ENCODE measurements at places on chromosomes 2 and 18.

DNA sequence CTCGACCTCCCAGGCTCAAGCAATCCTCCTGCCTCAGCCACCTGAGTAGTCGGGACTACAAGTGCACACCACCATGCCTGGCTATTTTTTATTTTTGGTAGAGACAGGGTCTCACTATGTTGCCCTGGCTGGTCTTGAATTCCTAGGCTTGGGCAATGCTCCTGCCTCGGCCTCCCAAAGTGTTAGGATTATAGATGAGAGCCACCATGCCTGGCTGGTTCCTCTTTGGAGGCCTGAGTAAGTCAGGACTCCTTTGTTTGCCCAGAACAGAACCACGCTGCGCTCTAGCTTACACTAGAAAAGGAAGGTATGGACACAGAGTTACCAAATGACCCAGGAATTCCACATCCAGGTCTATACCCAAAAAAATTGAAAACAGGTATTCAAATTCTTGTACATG, 135.9 kb upstream of the SLC1A4 start:
- no peak for DNase-seq

DNA sequence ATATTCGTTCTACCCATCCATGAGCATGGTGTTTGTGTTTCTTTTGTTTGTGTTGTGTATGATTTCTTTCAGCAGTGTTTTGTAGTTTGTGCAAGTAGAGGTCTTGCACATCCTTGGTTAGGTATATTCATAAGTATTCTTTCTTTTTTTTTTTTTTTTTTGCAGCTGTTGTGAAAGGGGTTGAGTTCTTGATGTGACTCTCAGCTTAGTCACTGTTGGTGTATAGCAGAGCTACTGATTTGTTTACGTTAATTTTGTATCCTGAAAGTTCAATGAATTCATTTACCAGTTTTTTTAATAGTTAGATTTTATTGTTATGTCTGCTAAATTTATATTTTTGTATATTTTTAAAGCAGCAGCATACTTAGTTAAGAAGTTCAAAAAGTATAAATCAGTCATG, 834.4 kb upstream of the NRXN1 start:
- no peak for DNase-seq

- DNase-seq = no peak
Observed at GRCh38 chr2:65215946-65216345, 11.7 kb upstream of the ACTR2 start.

- no peak for DNase-seq
Observed at GRCh38 chr18:33264566-33264965, 176.0 kb downstream of the CCDC178 start.

DNA sequence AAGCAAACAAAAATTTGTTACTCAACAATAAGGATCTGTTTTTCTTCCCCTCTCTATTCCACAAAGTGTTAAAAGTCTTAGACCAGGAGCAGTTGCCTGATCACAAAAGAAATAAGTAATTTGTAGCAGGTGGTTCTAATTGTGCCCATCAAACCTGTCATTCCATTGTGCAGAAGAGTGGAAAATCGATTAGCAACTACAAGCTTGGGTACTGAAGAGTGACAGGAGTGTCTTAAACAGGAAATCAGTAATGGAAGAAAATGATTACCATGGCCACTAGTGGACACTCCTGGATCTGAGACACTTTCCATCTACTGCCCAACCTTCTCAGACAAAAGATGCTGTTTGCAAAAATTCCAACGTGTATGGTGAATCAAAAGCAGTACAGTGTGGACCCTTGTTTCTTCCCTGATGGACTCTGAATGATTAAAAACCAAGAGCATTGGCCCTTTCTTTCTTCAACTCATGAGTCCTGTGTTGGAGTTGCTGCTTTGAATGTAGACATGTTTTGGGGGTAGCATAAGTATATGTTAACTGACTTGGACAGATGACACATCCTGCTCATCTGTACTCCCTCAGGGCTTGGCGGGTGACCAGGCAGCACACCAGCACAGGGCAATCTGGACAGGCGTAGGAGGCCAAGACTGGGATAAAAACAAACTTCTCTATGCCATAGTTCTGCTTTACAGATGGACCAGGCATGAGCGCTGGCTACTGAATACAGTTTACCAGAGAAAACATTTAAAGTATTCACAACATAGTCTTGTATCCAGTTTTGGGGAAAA, 51.9 kb downstream of the PLA2R1 start:
- DNase-seq = no peak

DNA sequence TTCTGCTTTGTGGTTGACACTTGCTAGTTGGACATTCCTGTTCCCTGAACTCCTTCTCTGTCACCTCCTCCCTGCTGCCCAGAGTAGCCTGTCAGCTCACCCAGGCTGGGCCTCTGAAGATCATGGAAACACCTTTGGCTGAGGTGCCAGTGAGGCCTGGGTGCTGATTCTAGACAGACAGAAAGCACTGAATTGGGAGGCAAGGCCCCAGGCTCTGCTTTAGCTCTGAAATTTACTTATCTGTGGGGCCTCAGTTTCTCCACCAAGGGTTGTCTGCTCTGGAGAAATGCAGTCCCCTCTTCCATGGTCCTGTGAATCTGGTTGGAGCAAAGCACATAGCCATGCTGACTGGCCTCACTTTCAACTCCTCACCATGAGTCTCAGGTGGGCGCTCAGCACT, 104.6 kb upstream of the SIX3 start:
- DNase-seq = no peak

GRCh38 chr2:163185160-163185559, 346.6 kb upstream of the KCNH7 start:
- DNase-seq = no peak

GRCh38 chr2:234873828-234874173, 78.0 kb upstream of the SH3BP4 start:
- DNase-seq = no peak

- no peak for DNase-seq
Observed at GRCh38 chr2:78721355-78722033, 304.0 kb upstream of the REG3G start.

DNA sequence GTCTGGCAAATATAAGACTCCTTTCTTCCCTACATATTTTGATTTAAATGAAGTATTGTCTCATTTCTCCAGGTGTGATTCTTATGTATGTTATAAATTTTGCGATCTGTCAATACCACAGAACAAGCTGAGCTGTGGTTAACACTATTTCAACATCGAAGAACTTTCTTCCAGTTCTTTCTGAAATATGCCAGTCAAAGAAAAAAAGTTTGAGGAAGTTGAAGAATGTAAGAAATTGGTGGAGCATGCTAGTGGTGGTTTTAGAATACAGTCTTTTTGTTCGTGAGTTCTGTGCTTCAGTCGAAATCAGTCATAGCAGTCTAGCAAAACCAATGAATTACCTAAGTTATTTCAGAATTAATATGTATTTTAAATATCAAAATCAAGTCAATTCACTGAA, 8.6 kb upstream of the COBLL1 start:
- no peak for DNase-seq

DNA sequence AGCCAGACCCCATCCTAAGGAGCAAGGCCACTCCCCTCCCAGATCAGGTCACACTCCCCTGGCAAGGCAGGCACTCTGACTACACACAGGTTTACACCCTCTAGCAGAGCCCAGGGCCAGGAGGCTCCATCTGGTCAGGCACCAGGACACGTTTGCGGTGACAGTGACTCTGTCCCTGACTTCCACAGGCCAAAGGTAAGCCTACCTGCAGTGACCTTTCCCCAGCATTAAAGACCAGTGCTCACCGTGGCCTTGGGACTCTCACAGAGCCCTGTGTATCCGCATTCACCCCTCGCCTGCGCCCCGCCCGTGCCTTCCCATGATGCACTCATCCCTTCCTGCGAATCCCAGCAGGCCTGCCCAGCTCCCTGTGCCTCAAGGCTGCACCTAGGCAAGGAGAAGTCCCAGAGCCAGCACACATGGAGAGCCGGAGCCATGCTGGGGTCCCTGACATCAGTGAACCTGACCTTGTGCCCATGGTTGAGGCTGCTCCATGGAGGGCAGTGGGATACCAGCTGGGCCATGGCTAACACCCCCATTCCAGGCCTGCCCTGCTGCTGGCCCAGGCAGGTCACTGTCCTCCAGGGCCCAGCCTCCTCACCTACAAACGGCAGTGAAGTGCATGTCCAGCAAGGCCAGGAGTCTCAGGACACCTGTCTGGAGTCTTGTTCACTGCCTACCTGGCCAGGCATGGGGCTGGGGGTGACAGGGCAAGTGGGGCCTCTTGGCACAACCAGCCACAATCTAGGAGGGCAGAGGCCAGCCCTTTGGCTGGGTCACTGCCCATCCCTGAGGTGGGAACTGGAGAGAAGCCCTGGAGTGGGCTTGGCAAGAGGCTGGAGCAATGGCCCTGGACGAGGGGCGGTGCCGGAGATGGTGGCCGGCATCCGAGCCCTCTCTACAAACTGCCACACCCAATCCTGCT, 3.0 kb downstream of the NEURL3 start:
- DNase-seq = no peak

DNA sequence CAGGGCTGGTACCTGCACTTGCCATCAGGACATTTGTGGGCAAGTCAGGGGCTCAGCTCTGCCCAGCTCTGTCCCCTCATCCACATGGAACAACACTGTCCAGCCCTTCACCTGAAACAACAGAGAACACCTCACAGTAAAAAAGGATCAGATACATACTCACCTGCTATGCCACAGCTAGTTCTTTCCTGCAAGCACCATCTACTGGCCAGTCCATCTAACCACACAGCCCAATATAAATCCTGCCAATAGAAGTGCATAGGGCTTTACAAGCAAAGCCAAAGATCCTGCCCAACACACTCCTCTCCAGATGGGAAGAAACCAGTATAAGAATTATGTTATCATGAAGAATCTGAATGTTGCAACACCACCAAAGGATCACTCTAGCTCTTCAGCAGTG, 52.2 kb upstream of the GALNT13 start:
- DNase-seq = no peak

- DNase-seq = no peak
Observed at GRCh38 chr2:83959266-83959665, 499.8 kb downstream of the SUCLG1 start.

DNA sequence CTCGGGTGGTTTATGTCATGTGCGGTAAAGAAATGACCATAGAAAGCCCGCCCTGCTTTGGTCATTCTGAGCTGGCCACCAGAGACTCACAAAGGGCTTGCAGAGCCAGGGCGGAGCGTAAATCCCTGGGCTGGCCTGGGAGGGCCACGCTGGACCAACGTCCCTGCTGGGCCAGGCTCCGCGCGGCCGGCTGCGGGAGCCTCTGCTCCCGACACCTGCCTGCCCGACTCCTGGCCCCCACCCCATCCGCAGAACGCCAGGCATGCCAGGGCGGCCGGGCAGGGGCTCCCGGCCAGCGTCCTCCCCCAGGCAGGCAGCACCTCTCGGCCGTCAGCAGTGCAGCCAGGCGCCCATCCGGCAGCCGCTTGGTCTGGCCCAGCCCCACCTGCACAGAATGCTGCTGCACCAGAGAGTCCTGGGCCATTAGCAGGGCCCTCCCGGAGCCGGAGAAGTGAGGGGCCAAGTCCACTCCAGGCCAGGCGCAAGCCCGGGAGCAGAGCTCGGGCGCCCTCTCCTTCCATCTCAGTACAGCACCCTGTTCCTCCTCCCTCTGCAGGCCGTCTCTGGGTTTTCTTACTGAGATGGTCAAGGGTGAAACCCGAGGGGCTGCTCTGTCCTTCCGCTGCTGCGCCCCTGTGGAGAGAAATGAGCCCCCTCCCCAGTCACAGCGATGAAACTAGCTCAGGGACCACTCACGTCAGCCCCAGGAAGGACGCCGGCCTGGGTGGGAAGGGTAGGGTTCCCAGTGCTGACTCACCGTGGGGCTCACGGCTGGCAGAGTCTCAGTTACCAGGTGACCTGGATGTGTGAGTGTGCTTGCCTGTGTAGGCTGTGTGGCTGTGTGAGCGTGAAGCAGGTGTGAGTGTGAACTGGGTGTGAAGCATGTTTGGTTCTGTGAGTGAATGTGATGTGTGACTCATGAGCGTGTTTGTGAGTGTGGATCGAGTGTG, 83.3 kb downstream of the PTGR3 start:
- no peak for DNase-seq

- no peak for DNase-seq
Observed at GRCh38 chr2:162963156-162963555, 124.6 kb upstream of the KCNH7 start.

DNA sequence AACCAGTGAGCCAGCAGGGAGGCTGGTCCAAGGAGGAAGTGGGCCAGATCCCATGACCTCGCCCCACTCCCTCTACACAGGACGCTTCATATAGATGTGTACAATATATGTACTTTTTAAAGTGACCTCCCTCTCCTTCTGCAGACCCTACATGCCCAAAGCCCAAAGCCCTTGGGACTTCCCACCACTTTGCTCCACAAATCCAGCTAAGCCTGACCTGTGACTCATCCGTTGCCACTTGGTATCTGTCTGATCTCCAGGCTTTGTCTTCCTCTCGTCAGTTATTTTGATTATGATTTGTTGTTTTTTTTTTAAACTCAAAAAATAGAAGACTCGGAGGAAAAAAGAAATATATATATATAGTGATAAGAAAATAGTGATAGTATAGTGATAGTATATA, 470.8 kb downstream of the KCNJ3 start:
- DNase-seq = no peak

DNA sequence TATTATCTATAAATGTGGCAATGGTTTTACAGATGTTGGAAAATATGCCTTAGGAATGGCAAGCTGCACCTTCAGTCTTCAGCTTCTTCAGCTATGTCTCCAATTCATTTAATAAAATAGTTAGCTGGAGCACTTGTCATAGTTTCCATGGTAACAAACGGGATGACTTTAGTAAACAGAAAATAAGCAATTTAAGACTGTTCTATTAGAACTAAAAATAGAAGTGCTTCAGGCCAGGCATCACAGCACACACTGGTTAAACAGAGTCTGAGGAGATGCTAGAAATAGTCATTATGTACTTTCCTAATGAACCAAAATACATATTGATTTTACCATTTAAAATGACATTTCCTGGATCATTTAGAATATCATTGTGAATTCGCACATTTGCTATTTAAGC, 195.0 kb downstream of the GCA start:
- DNase-seq = no peak

DNA sequence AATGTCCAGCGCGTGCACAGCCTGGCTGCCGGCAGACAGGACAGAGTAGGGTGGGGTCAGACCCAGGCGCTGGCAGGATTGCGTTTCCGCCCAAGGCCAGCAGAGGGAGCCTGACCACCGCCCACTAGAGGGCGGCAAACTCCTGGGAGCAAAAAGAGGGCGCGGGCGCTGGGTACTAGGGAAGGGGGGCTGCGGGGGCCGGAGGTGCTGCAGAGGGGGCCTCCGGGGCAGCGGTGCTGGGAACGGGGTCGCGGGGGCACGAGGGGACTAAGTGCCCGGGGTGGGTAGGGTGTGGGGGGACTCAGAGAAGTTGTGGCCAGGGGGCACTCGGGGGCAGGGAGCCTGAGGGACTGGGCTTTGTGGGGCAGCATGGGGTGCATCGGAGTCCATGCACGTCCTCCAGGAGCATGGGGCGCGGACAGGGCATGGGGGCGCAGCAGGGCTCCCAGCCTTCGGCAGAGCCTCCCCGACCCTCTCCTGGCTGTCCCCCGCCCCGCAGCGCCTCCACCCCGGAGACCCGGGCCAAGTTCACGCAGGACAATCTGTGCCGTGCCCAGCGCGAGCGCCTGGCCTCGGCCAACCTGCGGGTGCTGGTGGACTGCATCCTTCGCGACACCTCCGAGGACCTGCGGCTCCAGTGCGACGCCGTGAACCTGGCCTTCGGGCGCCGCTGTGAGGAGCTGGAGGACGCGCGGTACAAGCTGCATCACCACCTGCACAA, 3.2 kb downstream of the TEKT4 start:
- no peak for DNase-seq

- DNase-seq = peak; percentile 78
Observed at GRCh38 chr2:230219419-230220331, at the start of gene SP110. TSS of gene SP110 (minus strand) at chr2:230219984. CDS start at chr2:230216927, 3,057 bp downstream.

Measured in T1000 (cell line).